ENCODE measurements at places on chromosomes 5 and 9.

DNA sequence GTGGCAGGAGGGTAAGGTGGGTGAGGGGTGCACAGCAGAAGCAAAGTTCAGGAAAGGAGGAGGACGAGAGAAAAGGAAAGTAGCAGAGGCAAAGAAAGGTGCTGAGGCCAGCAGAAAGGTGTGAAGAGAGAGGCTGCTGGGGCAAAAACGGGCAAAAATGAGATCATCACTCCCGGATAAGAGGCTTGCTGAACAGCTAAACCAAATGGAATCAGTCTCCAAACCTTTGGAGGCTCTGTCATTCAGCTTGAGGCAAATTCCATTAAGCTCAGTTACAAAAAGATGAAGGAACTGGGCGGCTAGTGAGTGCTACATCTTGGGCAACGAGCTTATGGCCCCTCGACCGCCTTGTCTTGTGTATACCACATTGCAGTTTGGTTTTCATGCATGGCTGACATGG lies 136.4 kb downstream of the FSTL4 start:
- DNase-seq: no peak

DNA sequence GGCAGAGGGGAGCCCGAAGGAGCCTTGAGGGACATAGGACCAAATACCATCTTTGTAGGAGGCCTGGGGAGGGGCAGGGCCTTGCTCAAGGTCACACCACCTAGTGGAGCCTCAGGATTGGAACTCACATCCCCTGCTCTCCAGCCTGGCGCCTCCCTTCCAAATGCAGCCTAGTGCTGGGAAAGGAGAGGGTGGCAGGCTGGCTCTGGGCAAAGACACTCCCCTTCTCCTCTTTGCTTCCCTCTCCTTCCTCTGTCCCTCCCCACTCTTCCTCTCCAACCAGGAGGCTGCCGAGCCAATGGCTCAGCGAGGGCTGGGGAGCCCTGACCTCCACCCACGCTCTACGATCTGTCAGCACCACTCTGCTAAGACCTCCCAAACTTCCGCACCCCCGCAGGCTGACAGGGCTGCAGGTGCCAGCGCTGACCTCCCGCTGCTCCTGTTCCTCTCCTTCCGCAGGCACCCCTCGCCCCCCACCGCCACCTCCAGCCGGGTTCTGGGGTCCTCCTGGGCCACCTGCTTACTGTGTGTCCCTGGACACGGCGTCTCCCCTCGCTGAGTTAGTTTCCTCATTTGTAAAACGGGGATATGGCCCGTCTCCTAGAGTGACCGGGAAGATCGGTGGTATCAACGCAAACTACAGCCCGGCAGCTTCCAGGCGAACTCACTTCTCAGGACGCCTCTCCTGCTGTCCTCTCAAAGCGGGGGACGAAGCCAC lies 52.9 kb downstream of the C9orf50 start:
- DNase-seq: peak; percentile 30

DNA sequence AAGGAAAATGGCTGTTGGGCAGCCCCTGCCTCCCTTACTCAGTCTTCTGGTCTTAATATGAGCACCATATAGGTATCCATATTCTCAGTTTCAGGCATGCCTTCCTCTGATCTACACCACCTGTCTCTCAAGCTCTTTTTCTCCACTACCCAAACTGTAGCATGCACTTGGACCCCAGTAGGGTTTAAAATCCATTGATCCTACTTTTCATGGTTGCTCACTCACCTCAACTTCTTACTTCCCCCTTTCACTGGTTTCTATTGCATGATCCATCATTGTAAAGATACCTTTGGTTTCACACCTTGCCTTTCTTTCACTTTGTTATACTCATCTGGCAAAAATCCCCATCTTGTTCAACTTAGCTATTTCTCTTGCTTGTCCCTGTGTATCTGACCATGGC lies 159.4 kb downstream of the KDM4C start:
- no peak for DNase-seq

DNA sequence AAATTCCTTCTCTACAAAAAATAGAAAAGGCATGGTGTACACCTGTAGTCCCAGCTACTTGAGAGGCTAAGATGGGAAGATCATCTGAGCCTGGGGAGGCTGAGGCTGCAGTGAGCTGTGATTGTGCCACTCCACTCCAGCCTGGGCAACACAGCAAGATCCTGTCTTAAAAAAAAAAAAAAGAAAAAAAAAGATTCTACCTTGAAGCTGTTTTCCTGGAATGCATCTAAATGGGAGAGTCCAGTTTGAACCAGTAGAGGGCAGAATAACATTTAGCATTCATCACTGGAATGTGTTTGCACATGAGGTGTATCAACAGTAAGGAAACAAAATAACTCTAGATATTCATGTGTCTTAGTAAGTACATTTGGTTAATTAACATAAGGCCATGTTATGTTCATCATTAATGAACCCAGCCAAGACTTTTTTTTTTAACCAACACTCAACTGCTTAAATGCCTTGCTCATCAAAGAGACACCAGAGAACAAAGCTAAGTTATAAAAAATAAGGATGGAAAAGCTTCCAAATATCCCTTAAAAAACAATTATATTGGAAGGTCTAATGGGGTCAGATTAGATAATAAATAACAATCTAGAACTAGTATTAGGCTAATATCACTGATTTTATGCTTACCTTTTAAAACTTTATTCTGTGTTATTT lies 16.1 kb downstream of the IFNE start:
- peak; percentile 76 for DNase-seq
